ENCODE measurements at places on chromosomes 3 and 15.

GRCh38 chr3:38538773-38539353 is 42.7 kb downstream of the EXOG start:
- DNase-seq, result no peak

GRCh38 chr3:35966629-35967464 is 327.5 kb downstream of the ARPP21 start:
- no peak for DNase-seq

GRCh38 chr3:184756151-184757021 is 44.5 kb upstream of the MAGEF1 start:
- peak; percentile 99 for DNase-seq

GRCh38 chr3:143991713-143992112 is 20.1 kb downstream of the DIPK2A start:
- no peak for DNase-seq

GRCh38 chr3:141926929-141927328 is 50.5 kb downstream of the ATP1B3 start:
- DNase-seq, result no peak

GRCh38 chr15:80445300-80446041 is 41.3 kb downstream of the ARNT2 start:
- no peak for DNase-seq

DNA sequence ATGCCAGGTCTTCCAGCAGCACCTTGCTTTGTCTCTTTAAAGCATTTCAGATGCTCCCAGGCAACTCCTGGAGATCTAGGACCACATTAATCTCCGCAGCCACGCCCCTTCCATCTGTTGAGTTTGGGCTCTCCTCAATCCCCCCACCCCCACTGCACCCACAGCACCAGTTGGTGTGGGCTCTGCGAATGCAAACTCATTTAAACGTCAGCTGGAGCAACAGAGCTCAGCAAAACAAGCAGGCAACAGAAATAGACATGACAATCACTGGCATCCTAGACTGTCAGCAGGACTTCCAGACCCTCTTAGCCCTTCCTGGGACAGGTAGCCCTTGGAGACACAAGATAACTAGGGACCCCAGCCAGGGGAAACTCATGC is 106.9 kb downstream of the LSM3 start:
- peak; percentile 11 for DNase-seq

DNA sequence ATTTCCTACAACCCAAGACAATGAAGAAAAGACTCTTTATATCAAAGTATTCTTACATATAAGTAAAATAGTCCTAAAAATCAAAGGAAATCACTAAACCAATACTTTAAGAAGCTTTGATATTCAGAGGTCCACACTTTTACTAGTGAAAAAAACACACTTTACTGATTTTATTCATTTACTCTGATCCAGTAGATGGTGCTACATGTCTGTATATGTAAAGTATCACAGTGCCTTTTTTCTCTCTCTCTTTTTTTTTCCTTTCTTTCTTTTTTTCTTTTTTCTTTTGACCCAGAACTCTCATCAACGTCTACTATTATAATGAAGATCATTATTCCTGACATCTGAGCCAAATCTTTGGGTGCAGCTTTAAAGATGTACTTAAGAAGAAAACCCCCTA is 10.8 kb upstream of the CCDC39 start:
- no peak for DNase-seq

- DNase-seq, result no peak
Measured at GRCh38 chr3:4996771-4997291, 17.6 kb downstream of the BHLHE40 start.

GRCh38 chr15:22872936-22873701 is 34.7 kb downstream of the NIPA2 start:
- no peak for DNase-seq

GRCh38 chr15:63559753-63560152 is 37.4 kb upstream of the FBXL22 start:
- no peak for DNase-seq

- DNase-seq, result peak; percentile 24
Measured at GRCh38 chr3:58236527-58237237, 910 bp upstream of the ABHD6 start.

- no peak for DNase-seq
Measured at GRCh38 chr3:13391308-13391707, 28.8 kb downstream of the NUP210 start.

- DNase-seq, result no peak
Measured at GRCh38 chr3:11465744-11466616, 177.7 kb downstream of the VGLL4 start.

- DNase-seq, result peak; percentile 7
Measured at GRCh38 chr3:115913069-115913686, 289.9 kb downstream of the GAP43 start.

DNA sequence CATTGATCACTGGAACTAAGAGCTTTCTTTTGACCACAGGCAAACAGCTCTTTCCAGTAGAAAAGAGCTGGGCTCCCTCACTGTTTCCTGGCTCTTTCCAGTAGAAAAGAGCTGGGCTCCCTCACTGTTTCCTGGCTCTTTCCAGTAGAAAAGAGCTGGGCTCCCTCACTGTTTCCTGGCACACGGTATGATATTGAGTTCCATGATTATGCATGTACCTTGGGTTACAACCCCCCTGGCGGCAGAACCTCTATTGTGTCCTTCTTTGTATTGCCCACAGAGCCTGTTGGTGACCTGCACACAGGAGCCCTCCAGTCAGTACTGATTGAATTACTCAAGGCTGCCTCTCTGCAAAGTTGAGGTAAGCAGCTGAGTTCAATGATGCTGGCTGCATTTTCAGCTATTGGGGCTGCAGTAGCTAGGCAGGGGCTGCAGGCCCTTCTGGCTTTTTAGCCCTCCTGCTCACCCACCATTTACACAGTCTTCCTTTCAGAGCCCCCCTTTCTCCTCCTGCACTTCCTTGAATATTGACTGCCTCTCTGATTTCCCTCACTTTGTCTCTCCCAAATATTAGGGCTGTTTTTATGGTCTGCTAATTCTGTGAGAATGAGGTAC is 10.2 kb downstream of the ACKR2 start:
- peak; percentile 65 for DNase-seq

DNA sequence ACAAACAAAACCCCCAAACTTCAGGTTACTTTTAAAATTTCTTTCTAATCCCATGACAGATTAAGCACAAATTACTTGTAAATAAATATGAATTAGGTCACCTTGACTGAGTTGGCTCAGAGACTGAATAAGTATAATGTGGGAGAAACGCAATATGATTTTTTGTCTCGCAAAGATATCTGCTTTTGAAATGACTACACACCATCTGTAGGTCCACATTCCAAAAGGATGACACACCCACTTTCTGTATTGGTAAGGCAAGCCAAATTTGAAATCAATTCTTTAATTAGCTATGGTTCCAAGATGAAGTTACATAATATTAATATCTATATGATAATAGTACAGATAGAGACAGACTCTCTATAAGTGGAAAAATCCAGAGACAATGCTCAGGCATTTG is 66.9 kb upstream of the CSPG5 start:
- no peak for DNase-seq

- no peak for DNase-seq
Measured at GRCh38 chr3:197682713-197683112, 54.0 kb downstream of the RUBCN start.

DNA sequence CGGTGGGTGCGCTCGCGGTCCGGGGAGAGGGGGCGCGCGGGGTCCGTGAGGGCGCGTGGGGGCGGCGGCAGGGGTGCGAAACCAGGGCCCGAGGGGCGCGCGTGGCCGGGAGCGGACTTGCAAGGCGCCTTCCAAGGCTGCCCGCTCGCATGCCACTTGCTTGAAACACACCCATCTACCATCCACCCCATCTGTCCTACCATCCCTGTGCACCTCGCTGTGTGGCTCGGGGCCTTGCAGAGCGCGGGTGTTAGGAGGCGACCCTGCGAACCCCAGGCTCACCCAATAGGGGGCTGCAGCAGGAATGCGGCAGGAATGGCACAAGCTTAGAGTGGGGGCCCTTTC is 240 bp downstream of the CFAP100 start:
- DNase-seq, result no peak

DNA sequence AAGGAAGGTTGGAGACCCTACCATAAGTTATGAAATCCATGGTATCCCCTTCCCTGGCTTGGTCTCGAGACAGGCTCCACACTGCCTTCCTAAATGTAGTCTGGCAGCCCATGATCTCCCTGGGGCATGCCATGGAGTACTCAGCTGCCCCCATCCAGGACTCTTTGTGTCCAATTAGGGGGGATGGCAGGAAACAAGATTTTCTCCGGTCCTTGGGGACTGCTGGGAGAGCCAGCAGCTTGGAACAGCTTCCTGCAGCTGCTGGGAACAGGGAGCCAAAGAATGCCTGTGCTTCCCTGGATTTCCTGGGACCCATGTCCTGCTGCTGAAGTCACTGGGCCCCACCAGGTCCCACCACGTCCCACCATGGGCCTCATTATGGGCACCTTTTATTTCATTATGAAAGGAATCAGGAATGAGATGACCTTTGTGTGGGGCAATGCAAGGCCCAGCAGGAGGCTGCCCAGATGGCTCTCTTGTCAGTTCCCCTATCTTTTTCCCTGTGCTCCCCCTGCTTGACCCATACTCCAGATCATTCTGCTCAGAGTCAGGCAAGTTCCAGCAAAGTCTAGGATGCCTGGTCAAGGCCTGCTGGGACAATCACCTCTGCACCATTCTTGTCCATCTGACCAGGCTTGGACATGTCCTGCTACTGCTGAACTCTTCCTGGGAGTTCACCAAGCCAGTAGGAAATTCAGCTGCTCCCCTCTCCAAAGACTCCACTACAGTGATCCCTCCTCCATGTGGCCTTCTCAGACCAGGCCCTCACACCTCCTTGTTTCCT is 15.0 kb upstream of the DAG1 start:
- no peak for DNase-seq

DNA sequence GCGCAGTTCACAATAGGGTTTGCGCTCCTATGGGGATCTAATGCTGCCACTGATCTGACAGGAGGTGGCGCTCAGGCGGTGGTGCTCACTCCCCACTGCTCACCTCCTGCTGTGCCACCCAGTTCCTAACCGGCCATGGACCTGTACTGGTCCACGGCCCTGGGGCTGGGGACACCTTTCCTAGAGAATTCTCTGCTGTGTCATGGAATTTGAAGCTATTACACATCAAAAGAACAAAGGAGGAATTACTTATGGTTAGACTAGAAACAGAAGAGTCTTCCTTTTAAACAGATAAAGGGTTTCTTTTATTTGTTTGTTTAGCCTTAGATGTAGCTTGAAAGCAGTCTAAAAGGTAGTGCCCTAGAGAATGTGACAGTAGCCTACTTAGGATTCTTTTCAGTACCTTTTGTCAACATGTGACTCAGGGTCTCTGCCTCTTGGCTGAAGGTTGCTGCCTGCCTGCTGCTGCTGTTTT is 50.3 kb downstream of the PAK2 start:
- no peak for DNase-seq

DNA sequence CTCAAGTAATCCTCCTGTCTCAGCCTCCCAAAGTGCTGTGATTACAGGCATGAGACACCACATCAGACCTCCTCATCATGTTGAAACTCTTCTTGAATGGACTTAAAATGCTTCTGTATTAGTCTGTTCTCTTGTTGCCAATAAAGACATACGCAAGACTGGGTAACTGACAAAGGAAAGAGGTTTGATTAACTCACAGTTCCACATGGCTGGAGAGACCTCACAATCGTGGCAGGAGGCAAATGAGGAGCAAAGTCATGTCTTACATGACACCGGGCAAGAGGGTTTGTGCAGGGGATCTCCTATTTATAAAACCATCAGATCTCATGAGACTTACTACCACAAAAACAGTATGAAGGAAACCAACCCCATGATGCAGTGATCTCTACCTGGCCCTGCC is 113.5 kb downstream of the CNTN4 start:
- DNase-seq, result no peak

DNA sequence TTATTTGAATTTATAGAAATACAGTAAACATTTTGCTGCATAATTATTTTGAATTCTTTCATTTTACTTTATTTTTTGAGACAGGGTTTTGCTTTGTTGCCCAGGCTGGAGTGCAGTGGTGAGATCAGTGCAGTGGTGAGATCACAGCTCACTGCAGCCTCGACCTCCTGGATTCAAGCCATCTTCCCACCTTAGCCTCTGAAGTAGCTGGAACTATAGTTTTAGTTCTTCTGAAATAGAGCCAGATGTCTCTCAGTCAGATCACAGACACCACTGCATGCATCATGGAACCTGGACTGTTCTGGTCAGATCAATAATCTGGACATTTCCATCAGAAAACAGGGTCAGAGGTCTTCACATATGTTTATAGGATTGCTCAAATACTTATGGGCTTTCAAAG is 7.9 kb downstream of the RPLP1 start:
- DNase-seq, result no peak

- DNase-seq, result no peak
Measured at GRCh38 chr3:22779737-22780136, 423.4 kb upstream of the UBE2E2 start.

DNA sequence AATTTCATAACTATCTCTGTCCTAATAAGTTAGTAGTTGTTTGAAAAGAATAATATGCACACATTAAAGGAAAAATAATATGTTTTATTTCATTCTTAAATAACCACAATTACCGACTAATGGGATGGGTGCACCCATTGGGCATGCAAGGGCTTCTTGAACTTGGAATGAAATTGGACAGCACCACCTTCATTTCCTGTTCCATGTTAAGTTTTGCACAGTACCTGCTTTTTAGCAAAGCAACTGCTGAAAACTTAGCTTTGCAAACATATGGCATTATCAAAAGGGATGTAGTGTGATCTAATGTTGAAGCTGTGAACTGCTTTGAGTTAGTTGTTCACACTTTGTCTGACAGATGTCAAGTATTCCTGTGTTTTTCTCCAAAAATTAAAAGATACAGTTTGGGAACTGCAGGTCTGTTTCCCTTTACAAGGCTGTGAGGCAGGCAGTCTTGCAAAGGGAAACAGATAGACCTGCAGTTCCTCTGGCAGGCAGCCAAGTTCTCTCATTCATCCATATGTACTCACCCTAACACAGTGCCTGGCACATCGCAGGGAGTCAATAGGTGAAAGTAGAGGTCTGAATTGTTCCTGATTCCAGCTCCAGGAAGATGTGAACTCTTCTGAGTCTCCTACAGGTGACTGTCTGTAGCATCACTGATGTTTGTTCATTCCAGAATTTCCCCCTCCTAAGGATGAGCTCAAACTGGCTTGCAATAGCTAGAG is 64.3 kb upstream of the GOLGA8B start:
- DNase-seq, result no peak

- DNase-seq, result no peak
Measured at GRCh38 chr3:11307830-11308432, 35.7 kb downstream of the ATG7 start.

DNA sequence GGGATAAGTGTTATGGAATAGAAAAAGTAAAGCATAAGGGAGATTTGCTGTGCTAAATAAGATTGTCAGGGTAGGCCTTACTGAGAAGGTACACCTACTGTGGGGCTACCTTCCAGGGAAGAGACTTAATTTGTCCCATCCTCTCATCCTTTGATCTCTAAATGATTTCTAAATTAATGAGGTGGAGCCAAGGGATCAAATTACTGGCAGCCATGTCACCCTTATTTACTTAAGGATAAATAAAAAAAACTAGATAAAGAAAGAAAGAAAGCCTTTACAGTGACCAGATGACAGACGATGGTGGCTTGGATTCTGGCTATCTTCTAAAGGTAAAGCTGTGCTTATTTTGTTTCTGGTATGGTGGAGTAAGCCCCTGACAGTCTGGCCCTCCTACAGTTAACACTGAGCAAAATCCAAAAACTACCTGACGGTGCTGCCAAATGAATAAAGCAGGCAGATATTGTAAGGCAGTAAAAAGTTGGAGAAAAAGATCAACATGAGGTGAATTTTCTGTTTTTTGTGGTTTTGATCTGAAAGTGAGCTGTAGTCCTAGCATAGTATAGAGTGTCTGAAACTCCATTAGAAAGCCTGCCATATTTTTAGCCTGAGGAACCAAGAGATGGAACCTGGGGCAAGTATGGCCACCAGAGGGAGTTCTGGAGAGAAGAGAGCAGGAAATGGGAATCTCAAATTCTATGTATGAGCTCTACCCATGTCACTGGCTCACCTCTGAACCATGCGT is 285.1 kb upstream of the MANF start:
- DNase-seq, result peak; percentile 81
